ENCODE measurements at places on chromosomes 6 and 20.

- no peak for DNase-seq
These were observed 65.9 kb downstream of the PTPN1 start for GRCh38 chr20:50575865-50576720.

DNA sequence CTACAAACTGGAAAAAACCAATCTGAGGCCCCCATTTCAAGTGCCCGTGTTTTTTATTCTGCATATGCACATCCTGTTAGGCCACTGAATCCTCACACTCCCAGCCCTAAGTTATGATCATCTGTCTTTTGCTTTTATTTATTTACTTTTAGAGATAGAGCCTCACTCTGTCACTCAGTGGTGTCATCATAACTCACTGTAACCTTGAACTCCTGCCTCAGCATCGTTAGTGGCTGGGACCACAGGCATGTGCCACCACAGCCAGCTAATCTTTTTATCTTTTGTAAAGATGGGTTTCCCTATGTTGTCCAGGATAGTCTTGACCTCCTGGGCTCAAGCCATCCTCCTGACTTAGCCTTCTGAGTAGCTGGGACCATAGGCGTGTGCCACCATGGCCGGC, 29.6 kb upstream of the CLDN20 start:
- DNase-seq = no peak

DNA sequence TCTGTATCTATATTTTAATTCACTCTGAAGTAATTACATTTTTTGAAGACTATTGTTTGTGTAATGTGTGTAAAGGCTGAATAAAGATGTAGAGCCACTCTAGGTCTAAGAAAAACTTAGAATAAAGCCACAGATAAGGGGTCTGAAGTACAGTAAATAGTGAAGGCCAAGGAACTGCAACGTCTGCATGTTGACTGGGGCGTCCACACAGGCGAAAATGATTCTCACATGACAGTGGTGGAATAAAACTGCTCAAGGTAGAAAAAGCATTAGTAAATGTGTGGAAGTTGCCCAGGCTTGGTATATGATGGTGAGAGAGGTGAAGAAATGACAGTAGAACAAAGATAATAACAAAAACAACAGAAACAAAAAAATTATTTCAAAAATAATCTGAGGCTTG, 196.2 kb downstream of the KHDRBS2 start:
- no peak for DNase-seq

- no peak for DNase-seq
These were observed 268.6 kb downstream of the DLL1 start for GRCh38 chr6:170022291-170022722.

DNA sequence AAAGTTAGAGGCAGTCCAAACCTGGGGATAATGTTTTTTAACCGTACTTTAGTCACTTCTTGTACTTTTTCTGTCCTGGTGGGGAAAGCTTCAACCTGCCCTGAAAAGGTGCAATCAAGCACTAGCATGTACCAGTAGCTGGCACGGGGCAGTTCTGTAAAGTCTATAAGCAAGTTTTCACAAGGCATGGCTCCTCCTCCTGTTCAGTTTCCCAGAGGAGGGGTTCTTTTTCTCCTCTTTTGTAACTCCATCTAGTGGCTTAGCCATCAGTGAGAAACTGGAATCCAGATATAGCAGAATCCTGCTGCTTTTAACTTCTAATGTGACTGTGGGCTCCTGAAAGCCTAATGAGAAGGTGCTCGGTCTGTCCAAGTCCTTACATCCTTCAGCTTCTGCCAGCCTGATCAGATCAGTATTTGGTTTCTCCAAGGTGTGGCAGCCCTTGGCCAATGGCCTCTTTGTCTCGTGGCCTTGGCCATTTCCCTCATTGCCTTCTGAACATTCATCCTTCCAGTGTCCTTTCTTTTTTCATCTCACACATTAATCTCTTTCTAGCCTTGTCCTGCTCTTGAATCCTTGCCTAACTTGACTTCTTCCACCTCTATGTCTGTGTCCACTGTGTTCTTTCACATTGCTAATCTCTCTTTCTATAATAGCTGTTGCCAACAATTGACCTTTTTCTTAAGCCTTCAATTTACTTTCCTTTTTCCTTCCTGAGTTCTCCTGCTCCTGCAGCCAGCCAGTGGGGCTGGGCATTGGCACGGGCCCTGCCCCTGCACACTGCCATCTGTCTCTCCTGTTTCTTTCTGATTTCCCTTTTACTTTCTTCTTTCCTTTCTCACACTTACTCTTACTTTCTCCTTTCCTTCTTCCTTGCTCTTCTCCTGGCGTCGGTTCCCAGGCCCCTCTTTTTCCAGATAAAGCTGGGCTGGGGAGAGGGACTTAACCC, 222.0 kb upstream of the SYNCRIP start:
- no peak for DNase-seq

DNA sequence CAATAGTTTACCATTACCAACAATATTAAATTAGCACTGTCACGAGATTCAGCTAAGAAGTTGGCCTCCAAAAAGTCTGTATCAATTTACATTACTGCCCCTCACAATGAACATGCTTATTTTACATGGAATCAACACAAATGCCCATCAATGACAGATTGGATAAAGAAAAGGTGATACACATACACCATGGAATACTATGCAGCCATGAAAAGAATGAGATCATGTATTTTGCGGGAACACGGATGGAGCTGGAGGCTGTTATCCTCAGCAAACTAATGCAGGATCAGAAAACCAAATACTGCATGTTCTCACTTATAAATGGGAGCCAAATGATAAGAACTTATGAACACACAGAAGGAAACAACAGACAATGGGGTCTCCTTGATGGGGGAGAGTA, 211.8 kb upstream of the RREB1 start:
- DNase-seq = no peak

DNA sequence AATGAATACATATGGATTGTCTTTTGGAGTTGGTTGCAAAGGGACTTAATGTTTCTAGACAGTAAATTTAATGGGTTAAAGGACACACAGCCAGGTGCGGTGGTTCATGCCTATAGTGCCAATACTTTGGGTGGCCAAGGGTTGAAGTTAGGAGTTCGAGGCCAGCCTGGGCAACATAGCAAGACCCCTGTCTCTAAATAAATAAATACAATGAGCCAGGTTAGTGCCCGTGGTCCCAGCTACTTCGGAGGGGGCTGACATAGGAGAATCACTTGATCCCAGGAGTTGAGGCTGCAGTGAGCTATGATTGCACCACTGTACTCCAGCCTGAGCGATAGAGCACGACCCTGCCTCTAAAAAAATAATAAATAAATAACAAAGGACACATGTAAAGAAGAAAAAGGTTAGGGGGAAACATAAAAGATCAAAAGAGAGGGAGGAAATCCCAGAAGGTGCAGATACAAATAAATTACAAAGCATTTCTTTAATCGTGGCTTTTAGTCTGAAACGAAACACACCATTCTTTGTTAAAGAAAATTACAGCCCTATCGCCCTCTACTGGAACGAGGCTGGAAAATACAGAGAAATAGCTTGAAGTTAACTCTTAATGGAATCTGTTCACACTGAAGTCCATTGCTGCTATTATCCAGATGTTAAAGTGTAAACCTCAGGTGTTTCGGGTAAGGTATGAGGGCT, 42.6 kb upstream of the SCML4 start:
- no peak for DNase-seq

- no peak for DNase-seq
These were observed 292.2 kb downstream of the PREX1 start for GRCh38 chr20:48535556-48535955.

- DNase-seq = no peak
These were observed 954.3 kb downstream of the KIF16B start for GRCh38 chr20:15618912-15619311.

- DNase-seq = no peak
These were observed 372.6 kb downstream of the QKI start for GRCh38 chr6:163786995-163787671.

GRCh38 chr6:129644567-129645015, 65.4 kb downstream of the ARHGAP18 start:
- DNase-seq = no peak

GRCh38 chr20:15917283-15917682, 656.0 kb downstream of the KIF16B start:
- DNase-seq = no peak

DNA sequence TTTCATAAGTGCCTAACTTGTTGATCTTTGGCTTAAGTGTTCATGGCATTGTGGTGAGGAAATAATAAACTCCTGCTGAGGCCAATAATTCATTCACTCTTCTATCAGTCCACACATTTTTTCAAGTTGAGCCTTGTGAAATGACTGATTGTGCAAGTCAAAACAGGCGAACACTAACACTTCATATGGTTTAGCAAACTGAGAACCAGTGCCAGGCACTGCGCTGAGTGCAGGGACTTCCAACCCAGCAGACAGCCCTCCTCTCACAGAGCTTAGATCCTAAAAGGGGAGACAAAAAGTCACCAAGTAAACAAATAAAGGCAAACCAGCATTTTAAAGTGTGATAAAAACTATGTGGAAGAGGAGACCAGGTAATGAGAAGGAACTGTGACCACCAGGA, 435.0 kb downstream of the PTPRT start:
- no peak for DNase-seq
